ENCODE measurements at places on chromosomes 3 and 15.
A peak's percentile ranks its signal among the peaks of the same experiment; 100 is the strongest.

DNA sequence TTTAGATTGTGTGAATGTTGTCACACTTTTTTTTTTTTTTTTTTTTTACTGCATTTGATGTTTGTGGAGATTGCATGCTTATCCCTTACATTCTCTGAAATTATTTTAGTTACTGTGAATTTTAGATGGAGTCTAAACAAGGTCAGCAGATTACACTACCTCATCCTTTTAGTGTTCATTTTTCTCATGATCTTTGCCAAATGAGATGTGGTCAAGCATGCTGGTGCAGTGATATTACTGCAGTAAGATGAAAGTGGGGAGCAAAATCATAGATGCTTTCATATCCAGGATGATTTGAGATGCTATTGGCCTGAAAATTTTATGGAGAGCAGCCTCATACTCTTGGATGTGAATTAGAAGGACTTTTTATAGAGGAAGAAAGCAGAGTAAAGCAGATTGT lies 45.8 kb downstream of the SLC25A26 start:
- no peak for DNase-seq

- no peak for DNase-seq
These were observed 27.4 kb upstream of the FOXB1 start for GRCh38 chr15:59976480-59977271.

- peak; percentile 49 for DNase-seq
These were observed 37.3 kb downstream of the ATP2B2 start for GRCh38 chr3:10467904-10468612.

DNA sequence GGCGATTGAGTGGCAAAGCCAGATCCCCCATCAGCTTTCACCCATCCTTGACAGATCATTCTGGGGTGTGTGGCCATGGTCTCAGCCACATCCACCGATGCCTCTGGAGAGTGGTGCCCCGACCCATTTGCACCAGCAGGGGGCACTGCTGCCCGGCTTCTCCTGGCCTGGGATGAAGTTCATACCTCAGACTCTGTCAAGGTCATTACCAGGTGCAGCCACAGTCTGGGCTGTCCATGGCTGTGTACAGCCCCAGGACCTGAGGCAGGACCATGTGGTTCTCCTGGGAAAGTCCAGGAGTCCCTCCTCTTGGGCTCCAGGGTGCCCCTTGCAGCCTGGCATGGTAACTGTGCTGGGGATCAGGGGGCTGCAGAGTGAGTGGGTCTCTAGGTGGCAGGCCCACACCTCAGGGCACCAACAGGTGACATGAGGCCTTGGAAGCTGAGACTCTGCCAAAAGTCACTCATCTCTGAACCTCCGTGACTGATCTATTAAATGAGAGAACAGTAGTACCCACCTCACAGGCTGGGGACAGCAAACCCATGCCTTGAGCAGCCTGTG lies 67.2 kb downstream of the CACNA2D2 start:
- DNase-seq, result peak; percentile 28

GRCh38 chr3:152853196-152853595 lies 18.3 kb downstream of the P2RY1 start:
- no peak for DNase-seq

DNA sequence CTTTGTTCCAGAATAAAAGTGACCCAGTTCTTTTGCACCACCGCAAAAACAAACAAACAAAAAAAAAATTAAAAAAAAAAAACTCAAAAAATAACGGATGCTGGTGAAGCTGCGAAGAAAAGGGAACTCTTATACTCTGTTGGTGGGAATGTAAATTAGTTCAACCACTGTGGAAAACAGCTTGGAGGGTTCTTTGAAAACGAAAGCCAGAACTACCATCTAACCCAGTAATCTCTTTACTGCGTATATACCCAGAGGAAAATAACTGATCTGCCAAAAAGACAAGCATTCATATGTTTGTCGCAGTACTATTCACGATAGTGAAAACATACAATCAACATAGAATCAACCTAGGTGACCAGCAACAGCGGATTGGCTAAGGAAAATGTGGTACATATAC lies 298.9 kb upstream of the CBLB start:
- DNase-seq, result no peak

- no peak for DNase-seq
These were observed 18.1 kb upstream of the TRAT1 start for GRCh38 chr3:108804437-108804836.

GRCh38 chr3:48845170-48845569 lies 2.5 kb downstream of the PRKAR2A start:
- DNase-seq, result no peak

- no peak for DNase-seq
These were observed 304.4 kb upstream of the LRRFIP2 start for GRCh38 chr3:37478721-37479210.

GRCh38 chr3:37504583-37505357 lies 330.4 kb upstream of the LRRFIP2 start:
- no peak for DNase-seq

DNA sequence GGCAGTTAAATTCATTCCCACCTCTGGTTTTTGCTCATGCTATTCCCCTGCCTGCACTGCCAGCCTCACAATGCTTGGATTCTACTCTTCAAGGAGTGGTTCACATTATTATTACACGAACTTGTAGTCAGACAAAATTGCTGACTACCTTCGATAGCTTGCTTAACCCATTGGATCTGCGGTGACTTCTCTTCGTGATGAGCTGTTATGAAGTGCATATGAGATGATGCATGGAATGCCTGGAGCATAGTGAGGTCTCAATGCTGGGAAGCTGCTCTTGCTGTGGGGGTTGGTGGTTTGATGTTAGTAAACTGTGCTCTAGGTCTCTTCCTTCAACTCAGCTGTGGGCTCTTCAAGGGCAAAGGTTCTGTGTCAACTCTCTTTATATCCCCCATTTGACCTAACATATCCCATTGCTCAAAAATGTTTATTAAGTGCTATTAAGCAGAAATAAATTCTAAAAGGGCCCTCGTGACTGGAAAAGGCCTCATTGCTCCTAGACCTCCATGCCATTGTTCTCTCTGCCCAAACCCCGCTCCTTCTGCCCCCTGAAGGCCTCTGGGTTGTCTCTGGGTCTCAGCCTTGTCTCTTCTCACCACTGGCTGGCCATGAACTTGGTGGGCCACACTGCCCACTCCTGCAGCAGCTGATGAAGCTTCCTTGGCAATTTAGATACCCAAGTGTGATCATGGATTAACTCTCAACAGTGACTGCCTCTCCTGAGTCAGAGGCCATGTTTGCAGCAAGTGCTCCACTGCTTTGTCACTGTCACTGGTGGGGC lies 4.5 kb upstream of the SLCO2A1 start:
- DNase-seq, result no peak
